T-helper 17 cell (primary cell): ENCODE measurements at places on chromosomes 3 and 15. TPM values are rescaled to one million over a fixed set of nuclear protein-coding genes. Genes with fewer than 3 reads are reported as not detected.

- H3K27me3 ChIP-seq: peaks cover 6% of the 10 kb centered on the region
- H3K4me1 ChIP-seq: no peaks in the 10 kb centered on the region
- no peak overlapping the region for H3K4me3 ChIP-seq
- no peaks in the 10 kb centered on the region for H3K36me3 ChIP-seq
- DNase-seq: no peak
These were observed 121.8 kb downstream of the ADAMTSL3 start for GRCh38 chr15:83775738-83776137.

DNA sequence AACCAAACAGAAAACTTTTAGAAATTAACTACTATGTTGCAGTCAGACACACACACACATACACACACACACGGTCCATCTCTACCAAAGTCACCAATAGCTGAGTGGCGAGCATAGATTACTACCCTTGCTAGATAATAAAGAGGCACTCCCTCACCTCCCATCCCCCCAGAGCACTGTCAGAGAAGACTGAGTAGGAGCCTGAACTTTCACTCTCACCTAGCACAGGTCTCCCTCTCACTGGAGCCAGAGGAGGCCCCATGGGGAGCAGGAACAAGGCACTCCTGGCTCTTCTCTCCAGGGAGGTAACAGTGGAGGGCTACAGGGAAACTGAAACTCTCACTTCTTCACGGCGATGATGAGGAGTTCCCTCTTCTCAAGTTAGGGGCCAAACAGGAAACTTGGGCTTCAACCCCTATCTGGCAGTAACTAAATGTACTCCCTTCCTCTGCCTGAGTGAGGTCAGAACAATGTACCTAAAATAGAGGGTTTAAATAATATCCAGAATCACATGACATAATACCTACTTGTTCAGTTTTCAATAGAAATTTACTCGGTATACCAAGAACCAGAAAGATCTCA is 975.3 kb upstream of the GBE1 start:
- H3K4me1 ChIP-seq: peaks cover 3% of the 10 kb centered on the region
- H3K4me3 ChIP-seq: no peak overlapping the region
- DNase-seq: no peak
- H3K36me3 ChIP-seq: no peaks in the 10 kb centered on the region
- no peaks in the 10 kb centered on the region for H3K27me3 ChIP-seq

CMTM8 gene
- total RNA-seq: 6.3 TPM

GRCh38 chr15:63180746-63181145 is 8.7 kb upstream of the RAB8B start:
- DNase-seq: no peak
- H3K27ac ChIP-seq: no peak overlapping the region
- H3K4me1 ChIP-seq: no peaks in the 10 kb centered on the region
- H3K27me3 ChIP-seq: no peaks in the 10 kb centered on the region
- H3K4me3 ChIP-seq: no peak overlapping the region

GRCh38 chr3:128950223-128950938 is 43.5 kb downstream of the CFAP92 start:
- no peaks in the 10 kb centered on the region for H3K36me3 ChIP-seq
- H3K27ac ChIP-seq: no peak overlapping the region
- H3K27me3 ChIP-seq: peaks cover 17% of the 10 kb centered on the region
- no peak for DNase-seq
- no peaks in the 10 kb centered on the region for H3K4me1 ChIP-seq
